ENCODE measurements at places on chromosomes 1 and 21.

DNA sequence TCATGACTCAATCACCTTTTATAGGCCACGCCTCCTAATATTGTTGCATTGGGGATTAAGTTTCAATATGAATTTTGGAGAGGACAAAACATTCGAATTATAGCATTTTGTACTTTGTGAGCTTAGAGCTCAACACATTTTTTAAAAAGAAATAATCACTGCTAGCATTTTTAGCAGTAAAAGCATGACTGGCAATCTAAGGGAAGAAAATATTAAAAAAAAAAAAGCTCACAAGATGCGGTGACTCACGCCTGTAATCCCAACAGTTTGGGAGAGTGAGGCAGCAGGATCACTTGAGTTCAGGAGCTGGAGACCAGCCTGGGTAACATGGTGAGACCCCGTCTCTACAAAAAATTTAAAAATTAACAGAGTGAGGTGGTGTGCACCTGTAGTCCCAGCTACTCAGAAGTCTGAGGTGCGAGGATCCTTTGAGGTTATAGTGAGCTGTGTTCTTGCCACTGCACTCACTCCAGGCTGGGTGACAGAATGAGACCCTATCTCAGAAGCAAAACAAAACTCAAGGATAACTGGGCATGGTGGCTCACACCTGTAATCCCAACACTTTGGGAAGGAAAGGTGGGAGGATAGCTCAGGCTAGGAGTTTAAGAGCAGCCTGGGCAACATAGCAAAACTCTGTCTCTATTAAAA, 28.8 kb upstream of the DIPK1A start:
- no peak for DNase-seq

GRCh38 chr1:93013145-93014065, 52.1 kb upstream of the DIPK1A start:
- DNase-seq = no peak

DNA sequence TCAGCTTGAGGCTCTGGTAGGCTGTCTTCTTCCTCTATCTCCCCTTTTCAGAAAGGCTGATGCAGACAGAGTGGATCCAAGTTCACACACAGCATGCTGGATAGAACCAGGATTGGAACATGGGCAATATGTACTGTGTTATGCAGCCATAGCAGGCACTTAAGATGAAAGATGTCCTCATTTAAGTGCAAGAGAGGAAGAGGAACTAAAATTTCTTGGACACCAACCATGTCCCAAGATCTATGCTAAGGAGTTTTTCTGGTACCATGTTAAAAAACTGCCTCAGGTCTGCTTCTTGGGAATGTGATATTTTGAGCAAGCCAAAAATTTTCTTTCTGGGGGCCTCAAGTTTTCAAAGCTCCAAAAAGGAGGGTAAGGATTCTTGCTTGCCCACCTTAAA, 1.2 kb downstream of the SDHB start:
- DNase-seq = no peak

GRCh38 chr1:180271272-180272255, 41.5 kb downstream of the LHX4 start:
- no peak for DNase-seq

DNA sequence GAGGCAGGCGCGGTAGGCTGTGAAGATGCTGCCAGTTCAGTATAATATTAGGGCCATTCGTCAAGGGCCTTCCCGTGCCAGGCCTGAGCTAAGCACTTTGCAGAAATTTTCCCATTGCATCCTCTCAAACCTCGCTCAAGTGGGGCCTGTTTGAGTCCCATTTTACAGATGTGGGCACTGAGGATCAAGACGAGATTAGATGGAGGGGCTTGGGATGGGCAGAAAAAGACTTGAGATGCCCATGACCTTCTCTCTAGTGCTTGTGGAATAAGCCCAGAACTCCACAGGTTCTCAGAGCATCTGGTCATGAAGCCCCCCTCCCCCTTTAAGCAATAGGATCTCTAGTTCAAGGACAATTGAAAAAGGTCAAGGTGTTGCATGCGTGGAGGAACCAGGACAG, 9.9 kb downstream of the EPHA8 start:
- DNase-seq = no peak

DNA sequence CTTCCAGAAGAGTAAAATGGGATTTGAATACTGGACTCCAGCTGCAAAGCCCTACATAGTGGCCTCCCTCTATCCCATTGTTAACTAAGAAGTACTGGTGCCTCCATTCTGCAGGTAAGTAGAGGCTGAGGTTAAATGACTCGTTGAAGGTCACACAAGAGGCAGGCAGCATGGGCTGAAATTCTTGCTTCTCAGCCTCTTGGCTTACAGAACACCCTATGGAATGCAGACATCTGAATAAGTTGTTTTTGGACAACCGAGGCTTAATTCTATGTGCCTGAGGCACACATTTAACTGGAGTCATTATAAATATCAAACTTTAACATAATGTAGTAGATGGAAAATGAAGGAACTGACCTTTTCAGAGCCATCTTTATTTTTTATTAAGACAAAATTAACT, 5.7 kb downstream of the DNAJC11 start:
- no peak for DNase-seq

All from CD4-positive, alpha-beta memory T cell (primary cell).